IPS DF 19.7 (cell line): ENCODE measurements at places on chromosomes 3 and 15.

DNA sequence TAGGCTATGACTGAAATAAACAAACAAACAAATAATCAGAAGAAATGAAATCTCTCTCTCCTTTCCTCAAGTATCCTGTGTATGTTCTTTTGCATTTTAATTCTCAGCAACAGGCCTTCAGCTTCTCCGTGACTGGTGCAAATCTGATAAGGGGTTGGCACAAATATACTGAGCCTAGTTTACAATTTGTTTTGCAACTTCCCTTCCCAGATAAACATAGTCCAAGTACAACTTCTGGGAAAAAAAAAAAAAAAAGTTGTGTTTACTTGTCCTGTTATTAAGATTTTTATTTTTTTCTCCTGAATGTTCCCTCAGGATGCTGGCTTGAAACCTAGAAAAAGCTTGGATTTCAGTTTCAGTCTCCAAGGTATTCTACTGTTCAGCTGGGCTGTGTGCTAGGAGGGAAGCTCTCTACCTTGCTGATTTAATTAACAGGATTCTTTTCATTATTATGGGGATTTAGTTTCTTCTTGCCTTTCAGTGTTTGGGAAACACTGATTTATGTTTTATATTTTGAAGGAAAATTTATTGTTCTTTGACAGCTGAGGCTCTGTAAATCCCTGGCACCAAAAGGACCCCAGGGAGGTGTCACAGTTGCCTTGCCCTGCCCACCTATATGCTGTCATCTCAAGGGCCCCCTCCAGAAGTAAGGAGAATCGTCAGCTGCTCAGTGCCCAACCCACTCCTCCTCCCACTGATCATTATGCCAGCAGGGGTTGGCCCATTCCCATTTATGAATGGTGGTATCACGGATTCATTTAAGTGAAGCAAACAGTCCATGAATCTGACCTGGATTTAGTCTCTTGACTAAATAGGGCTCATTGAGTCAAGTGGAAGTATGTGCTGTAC, 185.2 kb downstream of the MEIS2 start:
- no peak for DNase-seq

GRCh38 chr15:57518779-57519405, 72.8 kb upstream of the MYZAP start:
- no peak for DNase-seq

DNA sequence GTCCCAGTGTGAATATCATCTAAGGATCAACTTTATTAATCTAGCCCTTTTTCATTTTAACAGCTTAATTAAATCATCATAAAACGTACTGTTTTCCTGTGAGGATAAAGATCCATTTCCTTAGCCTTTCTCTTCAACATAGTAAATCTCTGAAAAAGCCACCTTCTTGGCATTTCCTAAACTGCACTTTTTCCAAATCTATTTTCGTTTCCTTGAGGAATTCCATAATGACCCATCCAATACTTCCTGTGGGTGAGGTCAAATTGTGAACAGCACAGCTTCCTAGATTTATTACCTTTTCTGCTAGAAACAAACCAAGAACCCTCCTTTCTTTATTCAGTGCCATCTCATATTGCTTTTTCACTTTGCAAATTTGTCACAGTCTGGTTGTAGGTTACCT, 129.4 kb upstream of the CNTN4 start:
- no peak for DNase-seq

DNA sequence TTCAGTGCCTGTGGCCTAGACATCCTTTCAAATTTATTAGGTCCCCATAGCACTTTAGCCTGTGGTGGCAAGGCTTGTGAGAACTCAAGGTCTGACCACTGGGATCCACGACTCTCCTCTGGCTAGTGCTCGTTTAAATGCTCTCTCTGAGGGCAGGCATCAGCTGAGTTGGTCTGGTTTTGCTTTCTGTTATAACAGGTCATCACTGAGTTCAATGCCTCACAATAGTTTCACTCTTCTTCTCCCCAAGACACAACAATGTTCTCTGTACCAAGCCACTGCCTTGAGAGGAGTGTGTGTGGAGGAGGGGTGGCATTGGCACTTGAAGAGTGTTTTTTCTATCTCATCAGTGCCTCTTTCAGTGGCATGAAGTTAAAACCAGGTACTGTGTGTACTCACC, 7.6 kb downstream of the OR5K4 start:
- no peak for DNase-seq

DNA sequence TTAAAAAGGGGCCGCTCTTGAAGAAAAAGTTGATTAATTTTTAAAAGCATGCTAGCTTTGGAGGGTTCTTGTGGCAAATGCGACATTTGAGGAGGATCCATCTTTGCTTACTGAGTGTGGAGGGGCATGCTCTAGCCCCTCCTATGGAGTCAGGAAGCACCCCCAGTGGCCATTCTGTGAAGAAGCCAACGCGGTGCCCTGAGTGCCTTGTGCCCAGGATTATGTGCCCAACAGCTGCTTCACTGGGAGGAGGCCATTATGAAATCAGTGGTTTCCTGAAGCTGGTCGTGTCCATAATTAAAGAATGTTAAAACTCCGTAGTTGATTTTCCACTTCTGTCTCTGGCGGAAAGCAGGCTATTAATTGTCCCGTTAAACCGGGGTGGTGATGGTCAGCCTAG, 69.1 kb upstream of the TNFAIP8L3 start:
- DNase-seq, result no peak

DNA sequence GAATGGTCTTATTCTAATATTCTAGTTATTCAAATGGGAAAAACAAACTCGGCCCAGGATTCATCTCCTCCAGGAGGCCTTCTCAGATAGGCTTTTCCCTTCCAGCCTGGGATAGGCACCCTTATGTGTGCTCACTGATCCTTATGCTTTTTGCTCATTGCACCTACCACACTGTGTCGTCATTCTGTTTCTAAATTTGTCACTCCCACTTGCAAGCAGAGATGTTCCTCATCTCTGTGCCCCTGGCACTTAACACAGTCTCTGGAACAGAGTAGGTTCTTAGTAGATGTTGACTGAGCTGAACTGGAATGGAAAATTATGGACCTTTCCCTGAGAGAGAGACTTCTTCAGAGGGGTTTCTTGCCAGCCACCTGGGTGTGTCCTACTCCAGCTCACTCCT, 18.7 kb upstream of the SPG11 start:
- no peak for DNase-seq

GRCh38 chr15:101652786-101653430, 727 bp upstream of the TM2D3 start:
- no peak for DNase-seq

GRCh38 chr3:50214824-50215223, 9.8 kb downstream of the SLC38A3 start:
- no peak for DNase-seq

DNA sequence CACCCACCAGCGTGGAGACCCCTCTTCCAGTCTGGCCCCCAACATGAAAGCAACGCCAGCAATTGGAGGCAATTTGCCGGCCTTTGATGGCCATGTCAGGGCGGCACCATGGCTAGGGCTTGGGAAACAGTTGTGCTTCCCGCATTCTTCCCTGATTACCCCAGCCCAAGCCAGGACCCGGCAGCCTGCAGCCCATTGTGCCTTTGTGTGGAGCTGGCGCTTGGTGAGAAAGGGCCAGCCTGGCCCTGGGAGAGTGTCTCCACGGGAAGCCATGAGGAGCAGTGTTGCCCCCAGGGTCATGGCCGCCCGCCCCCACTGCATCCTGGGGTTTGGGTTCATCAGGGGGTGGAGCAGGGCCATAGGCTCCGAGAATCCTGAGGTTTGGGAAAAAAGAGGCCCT, 66.0 kb downstream of the DNAJB8 start:
- DNase-seq, result no peak

DNA sequence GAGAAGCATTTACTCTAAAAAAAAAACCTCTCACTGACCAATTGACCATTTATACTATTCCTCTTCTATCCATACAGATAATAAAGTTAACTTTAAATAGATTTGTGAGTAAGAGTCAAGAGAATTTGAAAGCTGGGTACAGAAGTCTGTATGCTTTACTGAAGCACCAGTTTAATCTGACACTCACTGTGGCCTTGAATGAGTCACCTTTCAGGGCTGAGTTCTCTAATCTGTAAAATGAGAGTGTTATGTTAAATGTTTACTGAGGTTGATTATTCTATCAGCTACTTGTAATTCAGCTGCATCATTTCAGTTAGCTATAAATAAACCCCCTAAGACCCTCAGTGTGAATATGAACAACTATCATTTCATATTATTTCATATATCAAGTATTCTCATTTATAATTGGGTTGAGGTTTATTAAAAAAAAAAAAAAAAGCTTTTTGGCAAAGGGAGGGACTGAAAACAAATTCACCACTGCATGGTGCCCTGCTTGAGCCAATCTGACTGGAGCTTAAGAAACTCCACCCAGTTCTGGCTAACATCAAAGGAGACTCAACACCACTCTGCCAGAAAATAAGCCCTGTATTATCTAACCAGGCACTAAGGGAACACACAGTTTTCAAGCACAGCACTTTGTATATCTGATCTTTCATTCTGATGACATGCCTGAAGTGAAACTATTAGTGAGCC, 2.8 kb downstream of the MAP4 start:
- DNase-seq, result no peak

DNA sequence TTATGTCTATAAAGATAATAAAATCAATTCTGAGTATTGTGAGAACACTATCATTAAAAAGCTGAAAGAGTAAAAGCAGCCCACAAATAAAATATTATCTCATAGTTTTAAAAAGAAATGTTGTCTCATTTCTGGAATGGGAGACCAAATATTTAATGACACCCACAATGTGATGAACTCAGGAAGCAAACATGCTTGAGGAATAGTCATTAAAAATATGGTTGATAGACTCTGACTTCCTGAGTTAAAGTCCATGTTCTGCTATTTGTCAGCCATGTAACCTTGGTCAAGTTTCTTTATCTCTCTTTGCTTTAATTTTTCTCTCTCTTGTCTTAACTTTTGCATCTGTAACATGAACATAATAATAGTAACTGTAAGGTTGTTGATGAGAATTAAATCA, 35.5 kb upstream of the CHMP2B start:
- no peak for DNase-seq

DNA sequence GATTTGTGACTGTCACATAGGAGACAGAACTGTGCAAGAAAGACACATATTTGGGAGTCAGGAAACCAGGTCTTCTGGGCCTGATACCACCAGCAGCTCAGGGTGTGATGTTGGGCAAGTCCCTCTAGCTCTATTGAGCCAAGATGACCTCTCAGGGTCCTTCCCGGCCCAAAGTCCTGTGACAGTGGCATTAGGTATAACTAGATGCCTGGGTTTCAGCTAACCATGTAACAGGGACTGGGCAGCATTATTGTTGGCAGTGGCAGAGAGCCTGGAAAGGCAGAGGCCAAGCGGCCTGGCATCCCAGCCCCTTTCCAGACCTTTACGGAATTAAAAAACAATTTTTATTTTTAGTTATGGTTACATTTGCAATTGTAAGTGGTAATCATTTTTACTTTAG, 10.4 kb downstream of the LIMD1 start:
- no peak for DNase-seq

DNA sequence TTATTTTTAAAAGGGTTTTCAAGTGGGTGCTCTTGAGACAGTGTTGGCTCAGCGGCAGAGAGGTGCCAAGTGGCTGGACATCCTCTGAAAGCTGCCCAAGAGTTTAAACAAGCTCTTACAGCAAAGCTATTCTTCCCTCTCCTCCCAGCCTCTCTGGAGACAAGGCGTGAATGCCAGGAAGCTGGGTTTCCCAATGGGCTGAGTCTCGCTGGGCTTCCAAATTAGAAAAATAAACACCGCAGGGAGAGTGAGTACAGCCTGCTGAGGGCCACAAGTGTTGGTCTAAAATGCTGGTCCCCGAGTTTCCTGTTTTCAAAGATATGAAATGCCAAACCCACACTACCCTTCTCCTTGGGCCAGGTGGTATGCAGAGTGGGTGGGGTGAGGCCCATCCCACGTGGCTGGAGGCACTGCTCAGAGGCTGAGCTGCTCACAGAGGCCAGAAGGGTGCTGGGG, 36.4 kb downstream of the ZDHHC3 start:
- no peak for DNase-seq

GRCh38 chr3:17307482-17307881, 422.7 kb downstream of the PLCL2 start:
- DNase-seq, result no peak

GRCh38 chr15:68334661-68335124, 57.1 kb downstream of the FEM1B start:
- DNase-seq, result no peak

DNA sequence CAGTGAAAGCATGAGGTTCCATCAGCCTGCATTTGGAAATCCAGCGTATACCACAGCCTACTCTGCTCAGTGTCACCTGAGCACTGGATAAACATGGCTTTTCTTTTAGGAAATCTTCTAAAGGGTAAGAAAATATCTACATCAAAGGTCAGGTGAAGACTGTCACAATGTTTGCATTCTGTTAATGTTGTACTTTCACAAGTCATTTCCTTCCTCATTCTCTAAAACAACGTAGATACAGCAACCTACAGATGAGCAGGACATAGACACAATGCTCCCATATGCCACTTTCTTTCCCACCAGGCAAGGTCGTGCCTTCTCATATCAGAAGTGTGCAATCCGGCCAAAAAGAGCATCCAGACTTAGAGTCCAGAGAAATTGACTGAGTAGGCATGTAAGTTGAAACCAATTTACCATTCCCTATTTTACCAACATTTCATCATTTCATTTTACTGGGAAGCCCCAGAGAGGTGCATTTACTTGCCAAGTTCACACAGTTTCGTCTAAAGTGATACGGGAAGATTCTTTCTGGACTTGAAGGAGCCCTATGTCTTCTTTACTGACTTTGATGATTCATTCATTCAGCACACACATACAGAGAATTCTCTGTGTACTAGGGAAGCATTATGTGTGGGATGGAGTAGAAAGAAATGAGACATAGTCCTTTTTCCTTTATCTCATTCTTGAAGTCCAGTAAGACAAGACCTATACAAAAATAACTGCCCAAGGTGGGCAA, 30.6 kb upstream of the LPP start:
- DNase-seq, result no peak

DNA sequence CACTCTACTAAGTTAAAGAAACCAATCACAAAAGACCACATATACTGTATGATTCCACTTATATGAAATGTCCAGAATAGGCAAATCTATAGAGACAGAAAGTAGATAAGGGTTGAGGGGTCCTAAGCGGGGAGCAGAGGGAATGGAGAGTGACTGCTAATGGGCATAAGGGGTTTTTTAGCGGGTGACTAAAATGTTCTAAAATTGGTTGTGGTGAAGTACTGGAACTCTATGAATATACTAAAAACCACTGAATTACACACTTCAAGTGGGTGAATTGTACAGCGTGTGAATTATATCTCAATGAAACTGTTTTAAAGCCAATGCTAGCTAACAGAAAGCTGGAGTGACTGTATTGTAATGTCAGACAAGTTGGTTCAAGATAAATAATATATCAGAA, 33.3 kb downstream of the KPNA1 start:
- no peak for DNase-seq
